Left forelimb (tissue), 1 donor: ENCODE measurements at places on chromosomes 12 and 14.

DNA sequence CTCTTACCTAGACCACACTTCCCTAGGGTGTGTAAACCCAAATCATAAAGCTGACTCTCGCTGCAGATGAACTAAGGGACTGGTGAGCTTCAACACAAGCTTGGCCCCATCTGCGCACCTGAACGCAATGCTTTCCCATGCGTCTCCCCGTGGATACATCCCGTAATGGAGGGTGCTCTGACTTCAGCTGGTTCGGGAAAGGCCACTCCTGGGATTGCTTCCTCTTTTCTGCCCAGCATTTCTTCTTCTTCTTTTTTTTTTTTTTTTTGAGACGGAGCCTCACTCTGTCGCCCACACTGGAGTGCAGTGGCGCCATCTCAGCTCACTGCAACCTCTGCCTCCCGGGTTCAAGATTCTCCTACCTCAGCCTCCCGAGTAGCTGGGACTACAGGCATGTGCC lies 27.7 kb upstream of the ETFBKMT start:
- no peak for DNase-seq

DNA sequence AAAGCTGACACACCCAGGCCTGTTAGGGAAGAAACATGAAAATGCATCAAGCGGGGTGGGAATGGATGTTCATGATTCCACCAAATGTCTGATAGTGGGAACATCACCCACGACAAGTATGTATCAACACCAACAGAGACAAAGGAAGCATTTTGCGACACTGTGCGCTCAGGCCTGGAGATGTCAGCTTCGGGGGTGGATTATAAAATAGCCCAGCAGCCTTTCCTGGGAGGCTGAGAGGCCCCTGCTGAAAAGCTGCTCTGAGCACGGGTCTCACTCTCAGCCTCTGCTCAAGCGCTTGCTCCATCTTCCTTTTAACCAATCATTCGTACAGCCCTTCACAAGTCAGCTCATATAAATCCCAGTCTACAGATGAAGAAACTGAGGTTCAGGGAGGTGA lies 213.5 kb downstream of the BCL11B start:
- DNase-seq: no peak

DNA sequence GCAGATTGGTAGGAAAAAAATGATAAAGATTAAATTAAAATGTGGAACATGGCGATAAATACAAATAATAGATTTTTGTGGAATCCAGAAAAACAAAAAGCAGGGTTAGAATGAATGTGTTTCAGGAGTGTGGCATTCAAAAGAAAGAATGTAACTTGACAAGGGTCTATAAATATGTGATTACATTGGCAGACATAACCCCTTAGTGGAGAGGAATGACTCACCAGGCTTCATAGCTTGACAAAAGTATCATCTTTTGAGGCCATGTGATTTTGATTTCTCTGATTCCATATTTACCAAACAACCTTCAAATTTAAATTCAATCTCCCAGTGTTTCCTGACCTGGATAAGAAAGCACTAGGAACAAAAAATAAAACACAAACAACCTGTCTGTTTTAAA lies 24.4 kb upstream of the MGST1 start:
- no peak for DNase-seq

- DNase-seq: no peak
Observed at GRCh38 chr12:87439990-87440827, 589.0 kb downstream of the C12orf50 start.

DNA sequence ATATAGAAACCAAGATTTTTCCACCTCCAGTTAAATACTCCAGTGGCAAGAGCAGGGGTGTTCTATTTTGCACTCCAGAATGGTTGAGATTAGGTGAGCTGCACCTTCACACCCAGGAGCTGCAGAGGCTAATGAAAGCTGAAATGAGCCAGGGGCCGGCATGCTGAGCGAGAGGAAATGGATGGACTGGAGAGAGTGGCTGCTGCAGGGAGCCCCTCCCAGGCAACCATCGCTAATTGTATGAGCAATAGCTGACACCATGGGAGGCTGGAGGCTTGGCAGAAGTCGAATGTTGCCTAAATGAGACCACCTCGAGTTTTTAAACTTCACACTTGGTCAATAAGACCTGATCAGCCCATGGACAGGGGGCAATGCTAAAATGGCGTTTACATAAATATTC lies 301.8 kb upstream of the TMPO start:
- DNase-seq: no peak

- no peak for DNase-seq
Observed at GRCh38 chr12:50706606-50707005, 57.3 kb upstream of the ATF1 start.

DNA sequence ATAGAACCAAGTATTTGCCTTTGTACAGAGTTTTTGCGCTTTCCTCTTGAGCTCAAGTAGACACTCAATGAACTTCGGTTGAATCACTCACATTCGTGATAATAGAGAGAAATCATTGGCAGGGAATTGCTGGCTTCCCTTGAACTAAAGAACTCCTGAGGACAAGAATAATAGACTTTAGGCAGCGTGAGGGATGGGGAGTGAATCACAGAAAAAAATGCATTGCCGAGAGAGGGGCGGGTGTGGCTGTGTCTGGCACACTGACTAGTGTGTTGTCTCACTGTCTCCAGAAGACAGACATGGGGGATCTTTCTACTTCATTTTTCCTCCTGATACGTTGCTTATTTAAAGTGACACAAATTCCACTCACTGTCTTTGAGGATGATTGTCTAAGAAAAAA lies 805.2 kb downstream of the BCL11B start:
- no peak for DNase-seq

DNA sequence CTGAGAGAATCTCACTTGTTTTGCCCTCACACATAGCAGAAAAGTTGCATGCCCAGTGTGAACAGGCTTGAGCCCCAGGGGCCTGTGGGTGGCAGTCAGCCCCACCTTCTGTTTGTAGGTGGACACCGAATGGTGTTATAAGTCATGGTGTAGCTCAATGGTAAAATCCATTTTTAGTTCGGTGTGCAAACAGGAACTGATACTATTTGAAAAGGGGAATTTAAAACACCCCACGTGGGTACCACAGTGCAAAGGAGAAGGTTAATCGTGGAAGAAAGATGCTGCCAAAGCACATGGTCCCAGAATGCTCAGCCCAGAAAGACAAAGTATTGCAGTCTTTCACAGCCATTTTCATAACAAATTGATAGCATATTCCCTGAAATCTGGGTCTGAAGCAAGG lies 71.8 kb upstream of the GZMB start:
- DNase-seq: no peak

DNA sequence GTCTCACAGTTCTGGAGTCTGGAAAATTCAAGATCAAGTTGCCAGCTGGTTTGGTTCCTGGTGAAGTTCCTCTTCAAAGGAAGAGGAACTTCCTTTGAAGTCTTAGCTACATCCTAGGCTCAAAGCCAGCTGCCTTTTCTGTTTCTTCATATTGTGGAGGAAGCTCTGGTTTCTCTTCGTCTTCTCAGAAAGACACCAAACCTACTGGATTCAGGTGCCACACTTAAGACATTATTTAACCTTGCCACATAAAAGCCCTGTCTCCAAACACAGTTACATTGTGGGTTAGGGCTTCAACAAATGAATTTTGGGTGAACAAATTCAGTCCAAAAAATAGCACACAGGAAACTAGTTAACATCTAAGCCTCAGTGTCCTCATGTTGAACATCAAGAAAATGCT lies 1019.8 kb downstream of the GALC start:
- DNase-seq: no peak

- no peak for DNase-seq
Observed at GRCh38 chr12:71045781-71046180, 112.0 kb downstream of the TSPAN8 start.

DNA sequence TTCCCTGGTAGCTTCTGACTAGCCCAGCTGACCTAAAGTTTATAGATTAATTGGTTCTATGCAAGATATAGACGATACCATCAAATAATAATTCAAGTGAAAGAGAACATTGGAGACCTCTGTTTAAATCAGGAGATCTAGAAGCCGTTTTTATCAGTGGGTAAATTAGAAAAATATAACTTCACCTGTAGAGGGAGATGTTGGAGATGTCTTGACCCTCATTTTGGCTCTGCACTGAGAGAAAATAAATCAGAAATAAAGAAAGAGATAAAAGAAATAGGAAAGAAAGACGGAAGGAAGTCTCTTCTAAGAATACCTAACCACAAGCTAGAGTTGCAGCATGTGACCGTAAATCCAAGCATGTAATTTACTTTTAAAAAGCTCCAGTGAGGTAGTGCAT lies 684.5 kb downstream of the C12orf50 start:
- no peak for DNase-seq

GRCh38 chr14:102805371-102805891 lies 28.2 kb downstream of the TRAF3 start:
- no peak for DNase-seq

- no peak for DNase-seq
Observed at GRCh38 chr12:68286396-68286795, 33.0 kb upstream of the IL22 start.

DNA sequence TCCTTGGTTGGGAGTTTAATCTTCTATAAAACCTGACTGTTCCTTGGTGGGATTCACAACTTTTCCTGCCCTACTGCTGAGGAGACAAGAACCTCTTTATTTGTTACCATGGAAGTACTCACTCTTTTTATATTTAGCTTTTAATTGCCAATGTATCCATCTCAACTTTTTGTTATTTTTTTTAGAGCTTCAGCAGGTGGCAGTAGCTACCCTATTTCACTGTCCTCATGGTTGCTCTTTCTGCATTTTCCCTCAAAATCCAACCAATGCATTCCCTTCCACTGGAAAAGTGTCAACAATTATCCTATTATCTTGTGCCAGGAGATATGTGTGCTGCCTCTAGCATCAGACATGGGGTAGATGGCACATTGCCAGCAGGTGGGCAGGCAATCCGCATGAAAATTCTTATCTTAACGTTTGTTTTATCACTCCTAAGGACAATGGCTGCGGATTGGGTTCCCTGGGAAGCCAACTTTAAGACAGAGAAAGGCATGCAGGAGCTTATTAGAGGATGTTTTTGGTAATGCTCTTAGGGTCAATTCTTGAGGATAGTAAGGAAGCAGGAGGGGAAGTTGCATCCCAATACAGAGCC lies 406.4 kb downstream of the SNAPC1 start:
- DNase-seq: no peak

- no peak for DNase-seq
Observed at GRCh38 chr14:104882991-104883660, 18.1 kb downstream of the CEP170B start.

DNA sequence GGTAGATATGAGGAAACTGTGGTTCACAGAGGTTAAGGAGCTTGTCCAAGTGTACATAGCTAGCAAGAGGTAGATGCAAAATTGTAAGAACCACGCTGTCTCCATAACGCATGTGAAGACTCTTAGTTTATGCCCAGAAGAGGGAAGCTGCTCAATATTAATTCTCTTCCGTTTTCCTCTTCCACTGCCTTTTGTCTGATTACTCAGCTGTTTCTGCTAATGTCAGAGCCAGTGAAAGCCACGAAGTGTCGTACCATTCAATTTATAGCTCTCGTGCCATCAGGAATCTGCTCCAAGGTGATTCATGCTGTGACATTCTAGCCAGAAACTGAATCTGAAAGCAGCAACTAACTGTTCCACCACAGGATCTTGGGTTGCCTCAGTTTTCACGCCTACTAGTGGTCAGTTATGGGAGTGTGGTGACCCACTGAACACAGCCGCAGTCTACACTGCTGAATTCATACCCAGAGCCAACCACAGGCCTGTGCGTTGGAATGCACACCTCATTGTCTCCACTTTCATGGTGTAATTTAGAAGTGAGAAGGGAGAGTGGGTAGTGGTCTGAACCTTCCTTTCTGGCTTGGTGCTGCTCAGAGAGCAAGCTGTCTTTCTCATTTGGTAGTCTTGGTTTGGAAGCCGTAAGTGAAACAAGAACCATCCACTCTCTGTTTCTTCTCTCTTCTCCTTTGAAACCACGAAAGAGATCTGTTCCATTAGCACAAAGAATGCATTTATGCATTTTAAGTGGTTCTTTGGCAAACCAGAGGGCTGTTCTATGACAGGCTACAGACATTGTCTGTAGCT lies 74.2 kb upstream of the NAP1L1 start:
- DNase-seq: no peak

- no peak for DNase-seq
Observed at GRCh38 chr14:50011242-50011641, 105.1 kb downstream of the VCPKMT start.

GRCh38 chr14:39034481-39035296 lies 68.3 kb downstream of the SEC23A start:
- DNase-seq: no peak

DNA sequence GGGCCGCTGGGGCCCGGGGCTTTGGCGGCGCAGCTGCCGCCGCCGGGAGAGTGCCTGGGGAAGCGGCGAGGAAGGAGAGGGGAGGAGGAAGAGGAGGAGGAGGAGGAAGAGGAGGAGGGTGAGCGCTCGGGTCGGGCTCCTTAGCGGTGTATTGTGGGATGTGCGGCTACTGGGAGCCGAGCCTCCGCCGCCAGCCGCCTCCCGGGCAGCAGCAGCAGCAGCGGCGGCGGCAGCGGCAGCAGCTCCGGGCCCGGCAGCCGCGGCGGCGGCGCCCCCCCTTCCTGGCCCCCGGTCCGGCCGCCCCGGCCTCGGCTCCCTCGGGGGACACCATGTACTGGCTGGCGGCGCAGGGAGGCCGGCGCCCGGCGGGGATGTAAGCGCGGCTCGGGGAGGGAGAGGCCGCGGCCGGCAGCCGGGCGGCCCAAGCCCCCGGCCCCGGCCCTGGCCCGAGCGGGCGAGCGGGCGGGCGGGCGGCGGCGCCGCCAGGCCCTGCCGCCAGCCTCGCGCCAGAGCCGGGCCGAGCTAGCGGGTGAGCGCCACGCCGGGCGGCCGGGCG lies at the start of gene SETD1B:
SETD1B (plus strand) TSS at position 149 of the 556 bp plus-strand sequence. CDS start 729 bp downstream, outside the sequence.
- DNase-seq: no peak

DNA sequence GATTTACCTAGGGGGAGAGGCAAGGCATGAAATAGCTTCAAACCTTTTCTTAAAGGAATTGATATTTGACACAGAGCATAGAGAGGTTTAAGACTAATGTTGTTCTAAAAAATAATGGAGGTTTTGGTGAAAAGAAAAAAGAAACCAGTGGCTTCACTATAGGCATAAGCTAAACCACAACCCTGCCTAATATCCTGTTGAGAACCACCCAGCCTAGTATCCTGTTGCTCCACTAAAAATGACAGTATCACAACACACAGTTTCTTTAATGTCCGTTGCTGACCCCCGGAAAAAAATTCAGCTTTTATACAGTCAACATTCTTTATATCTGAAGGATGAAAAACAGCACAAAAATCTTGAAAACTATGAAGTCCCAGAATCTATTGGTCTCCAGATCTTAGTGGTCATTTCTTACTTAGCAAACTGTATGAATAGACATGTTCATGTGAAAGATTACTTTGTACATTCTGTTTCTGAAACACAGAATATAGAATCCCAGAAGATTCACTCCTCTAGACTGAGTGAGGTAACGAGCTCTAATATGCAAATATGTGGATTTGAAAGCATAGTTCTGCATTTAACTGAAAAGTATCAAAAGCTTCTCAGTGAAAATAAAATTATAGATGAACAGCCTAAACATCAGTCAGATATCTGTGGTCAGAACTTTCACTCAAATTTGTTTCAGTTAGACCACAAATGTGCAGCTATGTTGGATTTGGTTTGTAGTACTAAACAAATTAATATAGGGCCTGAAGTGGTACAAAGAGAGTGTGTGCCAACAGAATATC lies 40.5 kb downstream of the GALC start:
- DNase-seq: no peak
